T-helper 1 cell (primary cell): ENCODE measurements at places on chromosomes 7 and 10.

DNA sequence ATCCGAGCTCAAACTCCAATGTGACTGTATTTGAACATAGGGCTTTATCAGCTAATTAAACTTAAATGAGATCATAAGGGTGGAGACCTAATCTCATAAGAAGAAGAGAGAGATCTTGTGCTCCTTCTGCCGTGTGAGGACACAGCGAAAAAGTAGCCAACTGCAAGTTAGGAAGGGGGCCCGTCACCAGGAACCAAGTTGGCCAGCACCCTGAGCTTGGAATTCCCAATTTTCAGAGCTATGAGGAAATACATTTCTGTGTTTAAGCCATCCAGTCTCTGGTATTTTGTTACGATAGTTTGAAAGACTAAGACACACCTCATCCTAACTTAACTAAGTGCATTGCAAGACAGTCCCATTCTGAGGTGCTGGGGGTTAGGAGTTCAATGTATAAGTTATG, 14.1 kb upstream of the WDR86 start:
- no peak for DNase-seq

DNA sequence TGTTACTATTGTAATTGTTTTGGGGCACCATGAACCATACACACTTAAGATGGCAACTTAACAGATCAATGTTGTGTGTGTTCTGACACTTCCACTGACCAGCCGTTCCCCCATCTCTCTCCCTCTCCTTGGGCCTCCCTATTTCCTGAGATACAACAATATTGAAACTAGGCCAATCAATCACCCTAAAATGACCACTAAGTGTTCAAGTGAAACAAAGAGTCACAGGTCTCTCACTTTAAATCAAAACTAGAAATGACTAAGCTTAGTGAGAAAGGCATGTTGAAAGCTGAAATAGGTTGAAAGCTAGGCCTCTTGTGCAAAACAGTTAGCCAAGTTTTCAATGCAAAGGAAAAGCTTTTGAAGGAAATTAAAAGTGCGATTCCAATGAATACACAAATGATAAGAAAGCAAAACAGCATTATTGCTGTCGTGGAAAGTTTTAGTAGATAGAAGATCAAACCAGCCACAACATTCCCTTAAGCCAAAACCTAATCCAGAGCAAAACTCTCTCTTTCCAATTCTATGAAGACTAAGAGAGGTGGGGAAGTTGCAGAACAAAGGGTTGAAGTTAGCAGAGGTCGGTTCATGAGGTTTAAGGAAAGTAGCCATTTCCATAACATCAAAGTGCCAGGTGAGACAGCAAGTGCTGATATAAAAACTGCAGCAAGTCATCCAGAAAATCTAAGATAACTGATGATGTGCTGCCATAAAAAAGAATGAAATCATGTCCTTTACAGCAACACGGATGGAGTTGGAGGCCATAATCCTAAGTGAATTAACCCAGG, 90.6 kb downstream of the MTPN start:
- no peak for DNase-seq

DNA sequence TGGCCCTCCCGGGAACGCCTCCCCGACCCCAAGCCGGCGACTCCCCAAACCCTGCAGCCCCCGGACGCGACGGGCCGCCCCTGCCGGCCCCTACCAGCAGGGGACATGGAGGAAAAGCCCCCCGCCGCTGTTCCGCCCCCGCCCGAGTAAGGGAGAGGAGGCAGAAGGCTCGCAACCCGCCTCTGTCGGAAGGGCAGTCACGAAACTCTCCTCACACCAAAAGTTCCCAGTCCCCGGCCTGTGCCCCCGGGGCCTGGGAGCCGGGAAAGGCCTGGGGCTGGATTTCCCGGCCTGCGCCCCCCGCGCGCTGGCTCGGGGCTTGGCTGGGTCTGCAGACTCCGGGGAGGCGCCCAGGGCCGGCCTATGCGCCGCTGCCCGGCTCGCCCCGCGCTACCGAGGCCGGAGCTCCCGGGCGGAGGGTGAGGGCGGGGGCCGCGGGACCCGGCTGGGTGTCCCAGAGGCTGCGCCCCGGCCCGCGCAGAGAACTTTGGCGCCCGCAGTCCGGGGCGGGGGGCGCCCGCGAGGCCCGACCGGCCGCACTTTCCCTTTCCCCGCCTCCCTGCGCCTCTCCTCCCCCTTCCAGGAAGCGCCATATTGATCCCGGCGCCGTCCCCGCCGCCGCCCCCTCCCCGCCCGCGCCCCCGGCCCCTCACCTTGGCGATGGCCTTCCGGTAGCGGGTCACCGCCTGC, 728 bp downstream of the PARD3 start:
- DNase-seq, result no peak

DNA sequence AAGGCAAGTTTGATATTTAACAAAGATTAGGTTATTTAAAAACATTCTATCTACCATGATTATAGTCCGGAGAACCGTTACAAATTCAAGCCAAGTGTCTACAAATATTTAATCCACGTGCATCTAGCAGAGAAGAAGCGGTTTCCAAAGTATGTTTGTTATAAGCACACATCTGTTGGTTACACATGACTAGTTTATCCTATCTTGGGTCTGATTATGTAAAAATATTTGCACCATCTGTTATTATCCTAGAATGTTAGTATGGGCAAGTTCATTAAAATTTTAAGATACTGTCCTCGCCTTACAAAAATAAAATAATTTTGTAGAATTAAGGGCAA, 289.2 kb upstream of the VSTM2A start:
- no peak for DNase-seq

DNA sequence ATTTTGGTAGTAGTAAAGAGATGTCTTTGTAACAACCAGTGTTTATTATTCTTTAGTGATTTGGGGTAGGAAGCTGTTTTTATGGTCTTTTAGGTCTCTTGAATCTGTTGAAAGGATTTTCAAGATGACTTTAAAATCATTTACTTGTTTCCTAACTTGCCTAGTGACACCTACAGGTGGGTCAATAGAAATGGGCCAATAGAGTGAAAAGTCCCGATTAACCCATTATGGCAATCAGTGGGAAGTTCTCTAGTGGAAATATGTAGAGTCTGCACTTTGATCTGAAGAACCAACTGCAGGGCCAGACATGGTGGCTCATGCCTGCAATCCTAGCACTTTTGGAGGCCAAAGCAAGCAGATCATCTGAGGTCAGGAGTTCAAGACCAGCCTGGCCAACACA, 374.7 kb upstream of the BMPER start:
- no peak for DNase-seq

- DNase-seq, result no peak
Observed at GRCh38 chr7:80583901-80584300, 54.5 kb upstream of the CD36 start.

DNA sequence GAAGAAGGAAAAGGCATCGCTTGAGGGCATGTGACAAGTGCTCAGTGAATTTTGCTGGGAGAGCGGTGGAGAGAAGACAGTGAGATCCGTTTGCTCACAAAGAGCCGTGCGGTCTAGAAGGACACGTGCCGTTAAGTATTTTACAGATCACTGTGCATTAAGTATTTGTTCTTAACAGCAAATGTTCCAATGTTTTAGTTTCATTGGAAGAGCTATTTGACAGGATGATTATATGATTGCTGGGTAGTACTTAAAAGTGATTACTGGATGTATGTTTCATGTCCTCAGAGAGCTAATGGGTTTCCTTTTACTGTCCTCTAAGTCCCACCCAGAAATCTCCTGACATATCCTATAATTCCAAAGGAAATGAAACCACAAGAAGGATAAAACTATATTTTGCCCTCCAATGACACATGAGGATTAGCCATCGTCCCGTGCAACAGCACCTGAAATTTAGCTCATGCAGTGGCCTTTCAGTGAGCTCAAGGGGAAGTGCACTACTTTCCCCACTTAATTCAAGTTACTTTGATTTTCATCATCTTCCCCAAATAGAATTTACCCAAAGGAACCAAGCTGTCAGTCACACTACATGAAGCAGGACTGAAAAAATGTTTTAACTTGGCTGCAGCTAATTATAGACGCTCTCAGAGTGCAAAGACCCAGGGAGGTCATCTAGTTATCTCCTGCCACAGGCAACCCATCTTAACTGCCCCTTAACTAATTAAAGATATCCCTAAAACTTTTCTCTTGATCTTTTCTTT, 80.3 kb downstream of the KLF6 start:
- DNase-seq, result no peak

DNA sequence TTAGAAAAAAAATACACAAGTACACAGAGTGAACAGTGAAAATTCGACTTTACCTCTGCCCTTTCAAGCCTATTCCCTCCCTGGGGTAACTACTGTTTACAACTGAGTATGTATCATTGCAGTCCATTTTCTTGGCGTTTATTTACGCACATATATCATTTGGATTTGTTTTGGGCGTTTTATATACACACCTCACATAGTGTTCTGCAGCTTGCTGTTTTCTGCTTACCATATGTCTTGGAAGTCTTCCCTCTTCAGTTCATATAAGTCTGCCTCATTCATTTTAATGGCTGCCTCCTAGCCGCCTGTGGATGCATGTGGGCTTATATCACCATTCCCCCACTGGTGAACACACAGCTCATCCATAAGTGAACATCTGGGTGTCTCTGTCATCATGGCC, 41.6 kb upstream of the COL13A1 start:
- no peak for DNase-seq

DNA sequence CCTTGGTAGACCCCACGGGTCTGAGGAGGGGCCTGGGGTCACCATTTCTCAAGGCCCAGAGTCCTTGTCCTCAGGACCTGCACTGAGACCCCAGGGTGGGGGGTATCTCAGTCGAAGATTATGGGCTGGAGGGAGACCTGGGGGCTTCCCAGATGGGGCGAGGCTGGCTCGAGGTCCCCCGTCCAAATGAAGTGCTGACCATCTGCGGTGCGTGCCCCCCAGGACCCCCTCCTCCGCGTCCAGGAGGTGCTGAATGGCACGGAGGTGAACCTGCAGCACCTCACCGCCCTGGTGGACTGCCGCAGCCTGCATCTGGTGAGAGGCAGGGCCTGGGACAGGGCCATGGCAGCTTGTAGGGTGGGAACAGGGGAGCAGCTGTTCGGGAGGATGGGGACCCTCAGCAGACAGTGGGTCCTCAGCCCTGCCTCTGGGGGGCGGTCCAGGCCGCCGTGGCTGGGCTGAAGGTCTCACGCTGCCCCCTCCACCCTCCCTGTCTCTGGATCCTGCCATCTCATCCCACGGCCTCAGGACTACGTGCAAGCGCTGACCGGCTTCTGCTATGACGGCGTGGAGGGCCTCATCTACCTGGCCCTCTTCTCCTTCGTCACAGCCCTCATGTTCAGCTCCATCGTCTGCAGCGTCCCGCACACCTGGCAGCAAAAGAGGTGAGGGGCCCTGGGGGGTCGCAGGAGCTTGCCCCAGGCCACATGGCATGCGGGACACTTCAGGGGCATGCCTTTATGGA, 24.3 kb downstream of the TTYH3 start:
- DNase-seq, result no peak
